ENCODE measurements at places on chromosomes 1 and 21. TPM values are rescaled to one million over a fixed set of nuclear protein-coding genes. Genes with fewer than 3 reads are reported as not detected.

Gene KRTAP13-2
- not detected for total RNA-seq

Gene FCRL6
- not detected for total RNA-seq

Gene SLC44A5
- 2.2 TPM for total RNA-seq

Gene TAF13
- total RNA-seq: 93.4 TPM

Gene DIO1
- total RNA-seq: not detected

Gene CELA3A
- not detected for total RNA-seq

Gene HAO2
- total RNA-seq: not detected

Gene KIF26B
- total RNA-seq: 27.0 TPM

Gene SPRR2G
- total RNA-seq: not detected

Gene MAP3K6
- 23.5 TPM for total RNA-seq

Gene GPR25
- not detected for total RNA-seq

Gene ESPN
- total RNA-seq: not detected

Gene SPRR3
- total RNA-seq: not detected

Gene ACTN2
- total RNA-seq: 1.0 TPM

Gene ADAMTS5
- total RNA-seq: 2.1 TPM

Gene SASS6
- 1.9 TPM for total RNA-seq

Gene CYP4A11
- total RNA-seq: not detected

Gene LORICRIN
- not detected for total RNA-seq

Gene GPR52
- 0.78 TPM for total RNA-seq

Gene RBP7
- total RNA-seq: not detected

Gene MAP10
- 0.85 TPM for total RNA-seq

Gene BTG3
- 16.1 TPM for total RNA-seq

Gene ASCL5
- total RNA-seq: not detected

Gene DTL
- total RNA-seq: 2.0 TPM

Gene ZNF672
- 19.6 TPM for total RNA-seq

Gene ZNF697
- 14.5 TPM for total RNA-seq

Gene PPFIA4
- total RNA-seq: 32.2 TPM

Gene OR6K3
- not detected for total RNA-seq

Gene LHX8
- not detected for total RNA-seq

Gene GTF2B
- 27.9 TPM for total RNA-seq

Gene ASH1L
- total RNA-seq: 44.3 TPM

Gene CHIA
- total RNA-seq: not detected

Gene SLAMF9
- total RNA-seq: 0.59 TPM

Gene GNAT2
- total RNA-seq: 0.33 TPM

Gene SH2D5
- 1.0 TPM for total RNA-seq

Gene CD247
- not detected for total RNA-seq

Gene EVA1C
- total RNA-seq: 8.5 TPM

Gene EDN2
- not detected for total RNA-seq

Gene TEX38
- total RNA-seq: not detected

Gene SMPDL3B
- not detected for total RNA-seq

Gene KMO
- total RNA-seq: 0.33 TPM

Gene RXFP4
- not detected for total RNA-seq

Gene PIK3R3
- 3.8 TPM for total RNA-seq

Gene KIRREL1
- total RNA-seq: 244 TPM

Gene OR10J1
- not detected for total RNA-seq

Gene PCP4
- total RNA-seq: not detected

Gene C1orf141
- not detected for total RNA-seq
